ENCODE measurements at places on chromosomes 2 and 18. TPM values are rescaled to one million over a fixed set of nuclear protein-coding genes. Genes with fewer than 3 reads are reported as not detected.

BCL11A gene
- 11.0 TPM for total RNA-seq

TNFRSF11A gene
- total RNA-seq, result 6.2 TPM

DCC gene
- total RNA-seq, result 7.9 TPM

DPP10 gene
- total RNA-seq, result 4.7 TPM

STK11IP gene
- total RNA-seq, result 26.2 TPM

ZAP70 gene
- total RNA-seq, result 4.3 TPM

PRSS56 gene
- total RNA-seq, result 0.18 TPM

Measured in metanephros (tissue), 2 donors.